ENCODE measurements at places on chromosomes 4 and X.
A peak's percentile ranks its signal among the peaks of the same experiment; 100 is the strongest.

- DNase-seq, result no peak
Measured at GRCh38 chr4:115376866-115377265, 263.4 kb upstream of the NDST4 start.

DNA sequence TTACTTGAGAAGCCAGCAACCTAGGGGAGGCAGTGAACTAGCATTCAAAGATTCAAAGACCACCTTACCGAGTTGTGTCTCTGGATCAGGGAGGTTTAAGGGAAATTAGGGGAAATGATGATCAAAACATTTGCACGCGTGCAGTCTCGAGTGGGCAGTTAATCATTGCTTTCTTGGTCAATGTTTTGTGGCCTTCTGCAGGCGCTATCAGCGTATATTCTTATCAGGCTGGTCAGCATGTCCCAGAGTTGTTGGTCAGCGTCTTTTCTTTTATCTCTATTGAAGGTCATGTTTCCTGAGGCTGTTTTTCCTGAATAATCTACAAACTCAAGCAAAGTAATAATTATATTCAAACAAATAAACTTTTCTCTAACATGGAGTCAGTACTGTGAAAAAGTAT, 84.0 kb upstream of the ZNF81 start:
- DNase-seq, result no peak

GRCh38 chr4:183855323-183856190, 49.5 kb upstream of the STOX2 start:
- DNase-seq, result no peak

GRCh38 chr4:139781066-139781465, 115.4 kb downstream of the MGST2 start:
- DNase-seq, result no peak

DNA sequence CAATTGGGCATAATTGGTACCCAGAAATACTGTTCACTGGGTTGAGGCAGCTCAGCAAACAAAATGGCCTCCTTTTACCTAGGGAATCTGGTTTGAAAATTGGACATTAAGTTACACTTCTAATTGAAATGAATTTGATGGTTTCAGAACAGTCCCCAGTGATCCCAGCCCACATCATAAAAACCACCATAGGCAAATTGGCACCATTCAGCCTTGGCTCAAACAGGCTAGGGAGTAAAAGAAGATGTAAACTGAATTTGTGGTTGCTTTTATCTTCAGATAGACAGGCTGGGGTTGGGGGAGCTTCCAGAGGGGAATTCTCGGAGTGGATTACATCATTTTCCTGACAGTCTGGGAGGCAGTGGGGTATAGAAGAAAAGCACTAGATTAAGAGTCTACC, 576.5 kb downstream of the MID1IP1 start:
- DNase-seq, result no peak

DNA sequence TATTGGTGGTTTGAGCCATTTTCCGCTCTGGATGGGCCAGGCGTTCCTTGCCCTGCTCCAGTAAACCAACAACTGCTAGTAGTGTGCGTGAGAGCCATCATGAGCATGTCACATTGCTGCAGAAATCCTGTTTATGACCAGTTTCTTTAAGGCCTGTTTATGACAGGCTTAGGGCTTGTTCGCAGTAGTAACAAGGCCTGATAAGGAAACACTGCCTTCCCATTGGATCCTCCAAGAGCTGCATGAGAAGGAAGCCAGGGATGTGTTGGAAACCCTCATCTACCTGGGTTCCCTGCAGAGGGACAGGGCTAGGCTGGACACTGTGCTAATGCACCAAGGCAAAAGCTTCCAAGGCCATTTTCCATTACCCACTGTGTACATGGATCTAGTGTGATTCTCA, 153.9 kb downstream of the ZNF518B start:
- DNase-seq, result no peak

GRCh38 chrX:23392195-23392594, 57.5 kb downstream of the PTCHD1 start:
- no peak for DNase-seq

- peak; percentile 78 for DNase-seq
Measured at GRCh38 chr4:2811830-2812611, 19.1 kb downstream of the SH3BP2 start.

DNA sequence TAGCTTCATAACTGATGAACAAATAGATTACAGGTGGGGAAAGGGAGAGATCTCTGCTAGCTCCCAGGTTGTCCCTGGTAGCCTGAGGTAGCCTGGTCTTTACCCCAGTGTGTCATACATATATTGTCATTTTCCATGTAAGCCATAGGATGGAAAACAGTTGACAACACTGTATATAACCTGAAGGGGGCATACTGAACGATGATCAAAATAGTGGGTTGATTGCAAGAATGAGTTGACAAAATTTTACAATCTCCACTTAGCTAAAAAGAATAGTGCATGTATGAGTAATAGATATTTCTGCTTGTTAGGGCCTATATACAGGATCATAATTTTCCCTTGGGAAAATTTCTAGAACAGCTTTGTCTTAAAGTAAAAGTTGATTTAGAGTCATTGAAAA, 304.1 kb upstream of the HAND2 start:
- DNase-seq, result no peak

- DNase-seq, result no peak
Measured at GRCh38 chr4:161186012-161186411, 977.8 kb downstream of the FSTL5 start.

DNA sequence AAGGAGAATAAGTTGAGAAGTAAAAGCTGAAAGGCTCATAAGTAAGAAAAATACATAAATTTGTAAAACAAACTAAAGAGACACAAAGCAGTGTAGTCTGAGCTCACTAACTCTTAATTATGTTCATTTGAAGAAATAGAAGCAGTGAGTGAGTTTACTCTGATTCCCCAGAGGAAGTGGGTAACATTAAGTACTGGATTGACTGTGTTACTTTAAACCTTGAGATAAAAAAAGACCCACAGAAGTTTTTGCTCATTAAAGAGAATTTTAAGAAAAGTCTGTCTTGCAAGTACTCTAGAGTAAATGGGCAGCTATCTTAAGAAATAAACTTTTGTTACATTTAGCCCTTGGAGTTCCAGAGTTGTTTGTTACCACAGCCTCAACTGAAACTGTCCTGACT, 2466.9 kb downstream of the PCDH7 start:
- no peak for DNase-seq

DNA sequence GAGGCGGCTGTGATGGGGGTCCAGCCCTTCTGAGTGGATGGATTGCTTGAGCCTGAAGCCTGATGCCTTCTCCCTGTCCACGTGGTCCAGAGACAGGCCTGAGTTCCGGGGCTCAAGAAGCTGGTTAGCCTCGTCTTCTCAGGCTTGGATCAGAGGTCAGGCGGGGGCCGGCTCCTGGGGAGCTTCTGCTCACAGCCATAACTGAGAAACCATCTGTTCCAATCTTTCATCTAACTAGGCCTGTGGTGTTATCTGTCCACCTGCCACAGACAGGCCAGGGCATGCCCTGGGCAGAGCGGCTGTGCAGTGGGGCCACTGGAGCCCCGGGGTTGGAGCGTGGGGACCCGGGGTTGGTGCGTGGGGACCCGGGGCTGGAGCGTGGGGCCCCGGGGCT, 63.1 kb downstream of the SORCS2 start:
- no peak for DNase-seq

DNA sequence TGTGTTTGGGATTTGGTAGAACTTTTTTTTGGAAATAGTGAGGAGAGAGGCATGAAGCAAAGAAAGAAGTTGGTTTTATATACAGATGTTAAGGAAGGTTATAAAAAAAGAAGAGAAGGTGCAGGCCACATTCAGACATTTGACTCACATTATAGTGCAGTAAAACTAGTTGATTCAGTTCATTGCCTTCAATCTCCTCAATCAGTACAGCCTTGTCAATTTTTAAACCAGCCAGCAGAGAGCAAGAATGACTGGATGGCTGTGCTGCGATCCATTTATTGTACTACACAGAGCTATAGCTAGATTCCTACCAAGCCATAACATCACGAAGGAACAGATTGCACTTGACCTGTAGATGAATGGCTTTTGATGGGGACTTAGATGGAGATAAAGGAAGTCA, 79.7 kb upstream of the LSM6 start:
- DNase-seq, result no peak

- DNase-seq, result peak; percentile 46
Measured at GRCh38 chr4:106329041-106329618, 12.8 kb downstream of the AIMP1 start.

GRCh38 chr4:3879681-3880614, 113.8 kb downstream of the ADRA2C start:
- peak; percentile 45 for DNase-seq

DNA sequence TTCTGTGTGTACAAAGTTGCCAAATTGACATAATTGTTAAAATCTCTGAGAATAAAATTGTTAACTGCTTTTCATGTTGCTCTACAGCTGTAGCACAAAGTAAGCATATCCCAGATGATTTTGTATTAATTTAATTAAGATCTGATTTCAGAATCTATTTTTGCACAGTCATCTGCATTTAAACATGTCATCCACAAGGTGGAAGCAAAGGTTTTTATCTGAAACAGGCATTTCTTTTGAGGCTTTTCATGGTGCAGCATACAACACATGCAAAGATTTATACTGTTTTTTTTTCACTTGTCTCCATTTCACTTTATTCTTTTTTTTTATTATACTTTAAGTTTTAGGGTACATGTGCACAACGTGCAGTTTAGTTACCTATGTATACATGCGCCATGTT, 51.2 kb downstream of the GC start:
- DNase-seq, result no peak

DNA sequence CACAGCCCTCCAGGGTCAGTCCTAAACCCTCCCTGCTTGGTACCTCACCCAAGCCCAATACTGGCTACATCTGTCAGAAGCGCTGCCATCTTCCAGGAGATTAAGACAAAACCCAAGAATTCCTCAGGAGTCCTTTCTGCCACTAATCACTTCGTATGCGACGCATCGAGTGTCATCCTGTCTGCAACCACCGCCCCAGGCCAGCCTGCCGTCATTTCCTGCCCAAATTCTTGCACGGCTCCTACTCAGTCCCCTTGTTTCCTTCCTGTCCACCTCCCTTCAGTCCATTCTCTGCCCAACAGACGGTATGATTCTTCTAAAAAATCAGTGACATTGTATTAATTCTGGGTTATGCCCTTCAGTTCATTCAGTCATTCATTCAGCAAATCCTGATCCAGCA, 113.6 kb downstream of the NFKB1 start:
- DNase-seq, result peak; percentile 53

- no peak for DNase-seq
Measured at GRCh38 chrX:54633641-54634040, 103.6 kb downstream of the GNL3L start.

GRCh38 chrX:10231461-10231860, 74.7 kb downstream of the CLCN4 start:
- no peak for DNase-seq

DNA sequence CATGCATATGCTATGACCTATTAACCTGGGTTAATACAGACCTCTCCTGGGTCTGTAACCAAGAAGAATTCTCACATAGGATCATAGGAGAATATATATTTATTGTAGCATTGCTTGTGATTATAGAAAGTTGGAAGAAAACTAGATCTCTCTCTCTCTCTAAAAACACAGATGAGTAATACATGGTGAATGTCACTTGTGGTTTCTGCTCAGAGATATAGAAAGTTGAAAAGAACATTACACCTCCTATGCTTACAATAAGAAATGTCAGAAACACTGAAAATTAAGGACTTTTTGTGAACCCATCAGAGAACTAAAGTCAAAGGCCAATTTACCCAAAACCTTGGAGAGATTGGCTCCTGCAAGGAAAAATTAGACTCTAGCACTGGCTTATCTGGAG, 1389.5 kb downstream of the FAM133A start:
- DNase-seq, result no peak

- no peak for DNase-seq
Measured at GRCh38 chr4:40363945-40364344, 28.8 kb downstream of the CHRNA9 start.

- no peak for DNase-seq
Measured at GRCh38 chrX:129744861-129745321, 6.1 kb downstream of the XPNPEP2 start.

DNA sequence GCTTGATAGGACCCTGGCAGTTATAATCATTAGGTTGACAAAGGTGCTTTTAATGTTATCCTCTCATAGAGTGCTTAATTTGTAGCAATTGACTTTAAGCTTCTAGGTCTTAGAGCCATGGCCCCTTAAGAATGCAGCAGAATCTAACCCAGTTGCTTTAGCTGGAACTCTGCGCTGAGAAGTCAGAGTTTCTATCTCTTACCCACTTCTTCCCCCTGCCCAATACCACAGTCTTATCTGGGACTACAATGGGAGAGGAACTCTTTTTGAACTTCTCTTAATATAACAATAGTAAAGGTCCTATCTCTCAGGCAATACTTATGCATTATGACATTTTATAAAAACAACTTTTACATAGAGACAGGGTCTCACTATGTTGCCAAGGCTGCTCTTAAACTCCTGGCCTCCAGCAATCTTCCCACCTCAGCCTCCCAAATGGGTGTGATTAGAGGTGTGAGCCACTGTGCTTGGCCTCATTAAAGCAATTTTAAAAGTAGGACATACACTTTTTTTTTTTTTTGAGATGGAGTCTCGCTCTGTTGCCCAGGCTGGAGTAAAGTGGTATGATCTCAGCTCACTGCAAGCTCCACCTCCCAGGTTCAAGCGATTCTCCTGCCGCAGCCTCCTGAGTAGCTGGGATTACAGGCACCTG, 1.8 kb downstream of the TLR10 start:
- no peak for DNase-seq

GRCh38 chrX:44873415-44874276, 658 bp downstream of the KDM6A start:
- peak; percentile 59 for DNase-seq

- DNase-seq, result no peak
Measured at GRCh38 chr4:81905971-81906370, 434.3 kb upstream of the RASGEF1B start.

DNA sequence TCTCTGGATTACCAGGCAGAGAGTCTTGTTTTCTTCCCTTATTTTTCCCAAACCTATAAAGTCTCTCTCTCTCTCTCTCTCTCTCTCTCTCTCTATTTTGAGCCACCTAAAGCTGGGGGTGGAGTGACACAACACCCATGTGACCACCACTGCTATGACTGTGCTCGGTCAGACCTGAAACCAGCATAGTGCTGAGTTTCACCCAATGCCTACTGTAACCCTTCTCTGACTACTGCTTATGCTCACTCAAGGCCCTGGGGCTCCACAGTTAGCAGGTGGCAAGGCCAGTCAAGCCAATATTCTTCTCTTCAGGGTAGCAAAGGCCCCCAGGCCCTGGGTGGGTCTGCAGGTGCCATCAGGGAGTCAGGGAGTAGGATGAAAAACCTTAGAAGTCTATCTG, 114.7 kb upstream of the ARMCX2 start:
- DNase-seq, result no peak

GRCh38 chrX:136750364-136750763, 30.4 kb downstream of the ARHGEF6 start:
- no peak for DNase-seq

DNA sequence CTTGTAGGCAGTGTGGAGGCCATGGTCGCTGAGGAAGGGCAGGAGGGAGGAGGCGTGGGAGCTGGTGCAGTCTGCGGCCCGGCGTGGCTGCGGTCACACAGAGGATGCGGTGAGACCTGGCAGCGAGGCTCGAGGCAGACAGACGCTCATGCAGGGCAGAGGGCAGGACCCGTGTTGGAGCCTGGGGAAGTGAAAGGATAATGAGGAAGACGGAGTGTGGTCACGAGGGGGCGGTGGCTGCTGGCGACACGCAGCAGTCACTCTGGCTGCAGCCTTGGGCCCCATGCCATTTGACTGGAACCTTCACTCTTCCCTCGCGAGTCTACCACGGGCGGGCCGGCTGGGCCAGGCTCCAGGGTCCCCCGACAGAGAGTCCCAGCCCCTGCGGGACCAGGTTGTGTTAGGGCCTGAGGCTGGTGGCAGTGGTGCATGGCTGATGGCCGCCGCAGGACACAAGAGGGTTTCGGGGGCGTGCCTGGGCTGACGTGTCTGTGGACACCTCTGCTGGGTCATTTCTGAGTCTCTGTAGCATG, 68.8 kb upstream of the HGFAC start:
- peak; percentile 77 for DNase-seq

GRCh38 chr4:177005674-177006230, 213.0 kb upstream of the VEGFC start:
- DNase-seq, result no peak

Measured in CD4-positive, alpha-beta T cell treated with Interleukin-4 for 1 hour (primary cell).